Naive thymus-derived CD4-positive, alpha-beta T cell (primary cell): ENCODE measurements at places on chromosomes 7 and 10.

- no peak overlapping the region for H3K27ac ChIP-seq
- no peaks in the 10 kb centered on the region for H3K36me3 ChIP-seq
- DNase-seq, result no peak
Observed at GRCh38 chr7:311131-311680, 21.2 kb downstream of the FOXL3 start.

- no peak overlapping the region for H3K4me3 ChIP-seq
- DNase-seq, result no peak
- no peaks in the 10 kb centered on the region for H3K36me3 ChIP-seq
- H3K27ac ChIP-seq, result no peak overlapping the region
Observed at GRCh38 chr7:82036146-82036886, 266.5 kb upstream of the HGF start.

DNA sequence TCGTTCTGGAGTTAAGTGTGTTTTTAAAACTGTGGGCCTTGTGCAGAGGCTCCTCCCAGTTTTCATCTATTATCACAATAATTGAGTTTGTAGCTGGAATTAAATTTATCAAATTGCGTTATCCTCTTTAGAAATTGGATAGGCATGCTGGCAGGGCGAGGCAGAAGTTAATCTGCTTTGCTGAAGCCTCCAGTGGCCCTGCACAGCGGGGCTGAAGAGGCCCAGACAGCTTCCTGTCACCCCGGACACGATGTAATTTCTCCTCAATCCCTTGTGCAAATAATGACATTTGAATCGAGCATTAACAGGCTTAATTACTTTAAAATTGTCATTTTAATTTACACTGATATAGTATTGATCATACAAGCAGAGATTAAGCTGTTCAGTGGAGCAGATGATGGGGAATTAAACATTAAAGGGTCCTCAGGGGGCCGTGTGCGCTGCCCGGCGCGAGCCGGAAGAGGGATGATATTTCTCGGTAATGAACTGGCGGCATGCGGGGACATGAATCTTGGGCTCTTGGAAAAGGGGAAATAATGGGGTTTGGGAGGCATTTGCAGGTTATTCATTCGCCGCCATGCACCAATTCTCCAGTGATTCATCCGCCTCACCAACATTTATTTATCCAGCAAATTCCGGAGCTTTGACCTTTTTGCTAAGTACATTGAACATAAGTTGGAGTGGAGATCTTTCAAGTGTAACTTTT is 118.5 kb downstream of the NKX6-2 start:
- H3K27ac ChIP-seq, result no peak overlapping the region
- H3K4me1 ChIP-seq, result no peaks in the 10 kb centered on the region
- H3K27me3 ChIP-seq, result no peaks in the 10 kb centered on the region

- no peak overlapping the region for H3K4me3 ChIP-seq
- H3K4me1 ChIP-seq, result no peaks in the 10 kb centered on the region
- no peaks in the 10 kb centered on the region for H3K36me3 ChIP-seq
- no peak overlapping the region for H3K27ac ChIP-seq
- H3K27me3 ChIP-seq, result no peaks in the 10 kb centered on the region
Observed at GRCh38 chr10:75297021-75297599, 61.4 kb upstream of the COMTD1 start.

DNA sequence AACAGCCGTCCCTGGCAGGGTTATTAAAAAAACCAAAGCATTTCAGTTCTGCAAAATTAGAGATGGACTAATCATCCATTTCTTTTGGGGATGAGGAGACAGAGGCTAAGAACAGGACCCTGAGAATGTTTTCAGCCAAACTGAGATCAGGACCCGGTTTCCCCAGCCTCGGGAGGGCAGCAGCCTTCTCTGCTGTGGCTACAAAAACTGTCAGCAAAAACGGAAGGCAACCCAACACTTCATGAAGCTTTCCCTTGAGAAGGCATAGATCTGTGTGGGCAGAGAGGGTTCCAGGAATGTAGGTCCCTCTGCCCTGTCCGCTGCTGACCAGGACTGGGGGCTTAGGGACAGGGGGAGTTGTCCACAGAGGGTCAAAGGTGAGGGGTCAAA is 313.5 kb downstream of the TCERG1L start:
- DNase-seq, result no peak
- no peak overlapping the region for H3K4me3 ChIP-seq
- no peak overlapping the region for H3K27ac ChIP-seq
- H3K4me1 ChIP-seq, result no peaks in the 10 kb centered on the region
- H3K36me3 ChIP-seq, result no peaks in the 10 kb centered on the region

- peak overlapping the region; percentile 12 for H3K27ac ChIP-seq
- no peaks in the 10 kb centered on the region for H3K36me3 ChIP-seq
- H3K27me3 ChIP-seq, result no peaks in the 10 kb centered on the region
- H3K4me3 ChIP-seq, result no peak overlapping the region
- H3K4me1 ChIP-seq, result peaks cover 53% of the 10 kb centered on the region
Observed at GRCh38 chr7:4742051-4742573, 33.3 kb upstream of the AP5Z1 start.
